Suprapubic skin (tissue), 4 donors: ENCODE measurements at places on chromosomes 5 and 9. TPM values are rescaled to one million over a fixed set of nuclear protein-coding genes. Genes with fewer than 3 reads are reported as not detected.

ENTREP1 gene
- 8.6 TPM for total RNA-seq

GRCh38 chr9:13832446-13832845 lies 481.5 kb downstream of the NFIB start:
- DNase-seq: no peak

- DNase-seq: no peak
Measured at GRCh38 chr9:10867194-10867593, 254.4 kb upstream of the PTPRD start.

DNA sequence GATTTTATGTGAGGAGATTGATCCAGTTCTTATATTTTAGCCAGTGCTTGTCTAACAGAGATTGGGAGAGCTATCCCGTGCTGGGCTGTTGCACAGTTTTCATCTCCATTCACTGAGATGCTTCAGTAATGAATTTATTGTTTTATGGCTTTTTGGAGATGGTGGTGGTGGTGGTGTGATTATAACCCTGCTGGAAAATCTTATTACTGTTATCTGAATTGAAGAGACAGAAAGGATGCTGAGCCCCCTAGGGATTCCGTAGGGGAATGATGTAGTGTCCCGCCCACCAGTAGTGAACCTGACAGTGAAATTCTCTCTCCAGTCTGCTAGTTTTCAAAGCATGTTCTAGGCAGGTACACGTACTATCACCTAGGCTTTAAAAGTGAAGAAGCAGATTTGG lies 1.9 kb downstream of the RAI14 start:
- no peak for DNase-seq
